ENCODE measurements at places on chromosomes 7 and 10.

- peak; percentile 77 for DNase-seq
Observed at GRCh38 chr10:370449-370825, 235.2 kb downstream of the ZMYND11 start.

DNA sequence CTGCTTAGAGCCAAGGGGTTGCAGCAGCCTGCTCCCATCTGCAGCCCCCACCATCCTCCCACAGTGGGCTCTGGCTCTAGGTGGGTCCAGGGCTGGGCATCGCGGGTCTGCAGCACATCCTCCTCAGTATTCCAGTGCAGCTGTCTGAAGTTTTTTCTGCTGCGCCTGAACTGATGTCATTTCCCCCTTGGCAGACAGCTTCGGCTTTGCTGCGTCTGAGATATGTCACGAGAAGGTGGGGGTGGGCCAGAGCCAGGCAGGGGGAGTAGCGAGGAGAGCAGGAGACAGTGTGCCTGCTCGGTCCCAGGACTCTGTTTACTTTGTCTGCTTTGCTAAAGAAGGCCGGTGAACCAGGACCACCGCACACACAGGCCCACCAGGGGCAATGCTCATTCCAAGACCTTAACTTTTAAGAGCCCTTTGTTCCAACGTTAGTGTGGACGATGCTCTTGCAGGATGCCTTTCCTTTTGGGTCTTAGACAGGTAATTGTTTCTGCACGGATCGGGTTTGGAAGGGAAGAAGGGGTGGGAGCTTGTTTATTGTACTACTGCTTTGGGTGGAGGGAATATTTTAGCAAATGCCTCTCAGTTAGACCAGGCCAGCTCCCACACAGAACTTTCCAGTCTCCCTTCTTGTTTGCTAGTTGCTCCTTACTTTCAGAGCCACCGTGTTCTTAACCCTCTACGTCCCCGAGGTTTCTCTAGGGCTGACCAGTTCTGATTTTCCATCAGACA lies 32.4 kb downstream of the WBP1L start:
- peak; percentile 79 for DNase-seq

DNA sequence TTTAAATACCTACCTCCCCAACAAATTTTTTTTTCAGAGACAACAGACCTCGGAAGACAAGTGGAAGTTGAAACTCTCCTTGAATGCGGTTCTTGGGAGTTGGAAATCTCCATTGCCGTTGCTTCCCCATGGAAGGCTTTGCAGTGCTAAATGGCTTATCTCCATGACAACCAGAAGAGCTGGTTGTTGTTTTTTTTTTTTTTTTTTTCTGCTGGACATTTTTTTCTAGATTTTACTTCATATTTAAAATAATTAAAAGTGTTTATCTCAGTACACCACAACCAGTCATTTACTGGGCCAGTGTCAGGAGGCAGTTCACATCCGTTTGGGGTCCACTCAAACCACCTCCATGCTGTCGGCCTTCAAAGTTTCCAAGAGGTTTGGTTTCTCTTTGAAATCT lies 348.5 kb upstream of the PRKCQ start:
- no peak for DNase-seq

GRCh38 chr10:20891338-20891714 lies 5.8 kb downstream of the NEBL start:
- peak; percentile 98 for DNase-seq

DNA sequence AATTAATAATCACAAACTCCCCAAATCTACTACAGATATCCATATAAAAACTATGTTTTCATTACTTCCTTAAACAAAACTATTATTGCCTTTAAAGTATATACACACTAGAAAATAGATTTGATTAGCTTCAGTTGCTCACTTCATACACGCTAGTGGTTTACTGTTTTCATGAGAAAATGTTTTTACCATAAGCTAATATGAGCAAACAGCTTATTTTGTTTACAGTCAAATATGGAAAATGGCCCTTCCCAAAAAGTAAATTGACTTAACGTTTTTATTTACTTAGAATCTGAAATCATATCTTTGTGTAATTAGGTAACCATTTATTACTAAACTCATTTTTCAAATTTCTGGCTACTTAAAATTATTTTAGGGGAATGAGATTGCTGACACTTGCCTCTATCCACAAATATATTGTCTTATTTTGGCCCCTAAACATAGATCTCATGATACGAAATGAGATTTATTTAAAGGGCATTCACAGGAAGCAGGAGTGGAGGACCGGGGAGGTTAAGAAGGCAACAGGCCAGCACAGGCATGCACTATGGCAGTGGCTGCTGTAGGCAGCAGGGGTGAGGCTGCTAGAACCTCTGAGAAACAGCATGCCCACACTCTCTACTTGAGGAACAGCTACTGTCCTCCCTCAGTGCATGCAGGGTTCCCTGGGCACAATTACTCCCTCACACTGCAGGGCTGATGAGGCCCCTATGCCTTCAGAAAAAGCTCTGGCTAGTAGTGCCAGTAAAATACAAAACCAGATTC lies 29.6 kb upstream of the SOSTDC1 start:
- no peak for DNase-seq

DNA sequence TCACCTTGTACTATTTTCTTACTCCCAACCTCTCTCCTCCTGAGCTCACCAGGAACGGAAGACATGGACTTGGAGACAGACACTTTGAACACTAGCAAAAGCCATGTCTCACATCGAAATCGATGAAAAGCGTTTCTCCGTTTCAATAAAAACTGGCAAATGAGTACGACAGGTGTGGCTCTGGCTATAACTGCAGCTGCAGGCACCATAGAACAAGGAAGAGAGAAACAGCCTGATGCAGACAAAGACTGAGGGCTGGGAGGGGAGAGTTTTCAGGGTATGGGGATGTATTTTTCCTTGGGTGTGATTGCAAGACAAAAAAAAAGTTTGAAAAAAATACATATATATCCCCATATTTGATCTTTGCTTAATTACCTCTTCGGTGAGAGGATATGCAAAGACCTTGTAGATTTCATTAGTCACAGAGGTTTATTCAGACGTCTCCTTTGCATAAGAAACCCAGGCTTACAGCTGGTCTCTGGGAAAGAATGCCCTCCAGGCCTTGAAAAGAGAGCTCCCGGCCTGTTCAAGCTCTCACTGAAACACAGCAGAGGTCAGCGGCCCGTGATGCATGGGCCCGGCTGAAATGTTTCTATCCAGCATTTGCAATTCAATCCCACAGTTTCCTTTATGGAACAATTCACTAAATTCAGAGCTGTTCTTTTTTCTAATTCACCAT lies 63.1 kb downstream of the TLL2 start:
- DNase-seq = no peak

DNA sequence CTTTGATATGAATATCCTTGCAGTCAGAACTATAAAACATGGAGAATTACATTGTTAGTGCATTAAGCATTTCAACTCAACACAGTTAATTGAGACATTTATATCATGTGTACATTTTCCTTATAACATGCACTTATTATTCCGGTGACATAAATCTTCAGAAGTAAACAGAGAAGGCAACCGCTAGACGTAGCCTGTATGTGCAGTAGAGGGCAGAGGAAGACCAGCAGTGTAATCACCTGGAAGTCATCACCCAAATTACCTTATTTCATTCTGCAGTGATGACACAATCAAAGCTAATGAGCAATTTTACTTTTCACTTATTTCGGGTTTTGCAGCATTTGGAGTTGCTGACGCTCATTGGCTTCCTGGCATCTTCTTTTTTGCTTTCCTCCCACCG lies 394.6 kb downstream of the SDK1 start:
- peak; percentile 38 for DNase-seq

DNA sequence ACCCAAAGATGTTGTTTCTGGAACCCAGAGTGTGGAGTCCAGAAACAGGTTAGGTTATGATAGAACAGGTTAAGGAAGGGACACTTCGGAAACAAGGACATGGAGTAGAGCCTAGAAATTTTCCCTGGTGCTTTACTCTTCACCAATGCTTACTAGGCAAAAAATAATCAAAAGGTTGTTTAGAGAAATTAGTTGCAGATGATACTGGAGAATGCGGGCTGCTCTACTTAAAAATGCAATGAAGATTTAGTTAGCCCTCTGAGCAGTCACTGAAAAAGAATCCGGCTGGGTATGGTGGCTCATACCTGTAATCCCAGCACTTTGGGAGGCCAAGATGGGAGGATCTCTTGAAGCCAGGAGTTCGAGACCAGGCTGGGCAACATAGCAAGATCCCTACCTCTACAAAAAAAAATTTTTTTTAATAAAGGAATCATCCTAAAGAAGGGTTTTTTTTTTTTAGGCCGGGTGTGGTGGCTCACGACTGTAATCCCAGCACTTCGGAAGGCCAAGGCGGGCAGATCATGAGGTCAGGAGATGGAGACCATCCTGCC lies 3.3 kb upstream of the UBE2H start:
- no peak for DNase-seq

Measured in amniotic epithelial cell (primary cell).